ENCODE measurements at places on chromosomes 6 and 20. TPM values are rescaled to one million over a fixed set of nuclear protein-coding genes. Genes with fewer than 3 reads are reported as not detected.

SIRPD gene
- not detected for polyA plus RNA-seq

NMBR gene
- 0.41 TPM for polyA plus RNA-seq

HUS1B gene
- polyA plus RNA-seq, result not detected

BNIP5 gene
- polyA plus RNA-seq, result not detected

MYB gene
- polyA plus RNA-seq, result 4.8 TPM

FILIP1 gene
- polyA plus RNA-seq, result 0.31 TPM

SNAI1 gene
- 6.0 TPM for polyA plus RNA-seq

HRH3 gene
- 30.9 TPM for polyA plus RNA-seq
